ENCODE measurements at places on chromosomes 3 and 15. TPM values are rescaled to one million over a fixed set of nuclear protein-coding genes. Genes with fewer than 3 reads are reported as not detected.

CLDN1 gene
- total RNA-seq = 6.0 TPM

GRCh38 chr3:137071104-137071503 lies 113.3 kb downstream of the IL20RB start:
- no peak for DNase-seq

DNA sequence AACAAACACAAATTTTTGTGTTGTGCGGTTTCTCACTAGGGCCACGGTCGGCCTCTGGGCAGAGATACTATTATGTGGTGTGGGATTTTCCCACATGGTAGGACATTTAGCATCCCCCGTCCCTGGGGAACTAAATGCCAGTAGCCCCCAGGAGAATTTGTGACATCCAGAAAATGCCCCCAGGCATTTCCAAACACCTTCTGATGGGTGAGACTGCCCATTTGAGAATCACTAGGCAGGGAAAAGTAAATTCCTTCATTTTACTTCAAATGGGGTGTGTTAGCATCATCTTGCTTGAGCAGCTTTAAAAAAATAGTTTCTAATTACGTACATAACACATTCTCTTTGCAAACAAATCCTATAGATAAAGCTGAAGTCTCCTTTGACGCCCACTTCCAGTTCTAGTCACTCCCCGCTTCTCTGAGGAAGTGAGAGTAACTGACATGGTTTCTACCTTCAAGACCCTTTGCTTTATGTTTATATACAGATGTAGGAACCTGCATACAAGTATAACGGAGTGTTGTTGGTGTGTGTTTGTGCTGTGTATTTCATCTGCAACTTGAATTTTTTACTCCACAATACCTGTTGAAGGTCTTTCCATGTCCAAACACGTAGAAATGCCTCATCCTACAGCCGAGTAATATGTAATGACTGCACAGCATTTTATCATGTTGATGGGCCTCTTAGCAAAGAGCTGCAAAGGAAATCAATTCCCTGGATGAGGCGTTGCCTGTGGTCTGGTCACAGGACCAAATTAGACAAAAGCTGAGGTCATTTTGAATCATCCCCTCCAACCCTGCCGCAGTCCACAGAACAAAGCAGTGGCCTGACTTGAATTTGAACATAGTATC lies 31.4 kb upstream of the ZBTB38 start:
- no peak for DNase-seq

GRCh38 chr3:119428538-119428937 lies 34.9 kb downstream of the TMEM39A start:
- no peak for DNase-seq

GRCh38 chr3:120471643-120472042 lies 20.9 kb upstream of the FSTL1 start:
- no peak for DNase-seq

- DNase-seq = no peak
Measured at GRCh38 chr3:130374033-130374432, 28.6 kb downstream of the COL6A5 start.

DNA sequence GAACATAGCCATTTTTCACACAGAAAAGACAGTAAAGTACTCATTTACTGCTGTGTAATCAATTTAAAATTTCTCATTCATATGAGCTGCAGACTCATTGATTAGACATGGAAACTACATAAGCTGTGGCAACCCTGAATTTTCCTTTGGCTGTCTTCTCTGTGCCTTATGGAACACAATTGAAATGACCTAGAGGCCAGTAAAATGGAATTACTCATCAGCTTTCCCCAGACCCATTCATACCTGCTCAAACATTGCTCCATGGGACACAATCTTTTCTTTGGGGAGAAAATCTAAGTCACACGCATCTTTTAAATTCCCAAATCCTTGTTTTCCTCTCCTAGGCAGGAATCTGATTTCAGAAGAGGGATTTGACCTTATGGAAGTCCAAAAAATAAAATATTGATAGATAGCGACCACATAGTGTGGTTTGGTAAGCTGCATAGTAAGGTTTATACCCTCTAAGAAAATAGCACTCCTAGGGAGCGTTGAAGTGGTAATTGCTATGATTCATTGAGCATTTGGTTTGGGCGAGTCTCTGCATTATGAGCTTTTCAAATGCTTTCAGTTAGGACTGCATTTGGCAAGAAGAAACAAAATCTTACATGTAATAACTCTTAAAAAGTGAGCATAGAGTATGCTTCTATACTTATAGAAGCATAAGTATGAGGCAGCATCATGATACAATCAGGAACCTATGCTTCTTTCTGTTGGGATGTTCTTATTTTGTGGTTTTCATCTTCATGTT lies 243.4 kb upstream of the GADL1 start:
- no peak for DNase-seq
